ENCODE measurements at places on chromosomes 3 and 15.

GRCh38 chr3:17645074-17645698, 97.2 kb downstream of the TBC1D5 start:
- H3K27ac ChIP-seq = no peak overlapping the region
- no peak overlapping the region for H3K4me3 ChIP-seq
- peaks cover 2% of the 10 kb centered on the region for H3K4me1 ChIP-seq
- DNase-seq = peak; percentile 69
- no peaks in the 10 kb centered on the region for H3K36me3 ChIP-seq

GRCh38 chr3:106332884-106333283, 464.1 kb upstream of the CBLB start:
- no peaks in the 10 kb centered on the region for H3K4me1 ChIP-seq
- H3K4me3 ChIP-seq = no peak overlapping the region
- H3K27me3 ChIP-seq = no peaks in the 10 kb centered on the region
- no peak for DNase-seq
- no peaks in the 10 kb centered on the region for H3K36me3 ChIP-seq

GRCh38 chr3:30675006-30675405, 68.6 kb downstream of the TGFBR2 start:
- peaks cover 2% of the 10 kb centered on the region for H3K4me1 ChIP-seq
- H3K36me3 ChIP-seq = peaks cover 2% of the 10 kb centered on the region
- no peak overlapping the region for H3K27ac ChIP-seq
- H3K27me3 ChIP-seq = no peaks in the 10 kb centered on the region
- no peak for DNase-seq

GRCh38 chr15:40037721-40038120, 1.3 kb downstream of the SRP14 start:
- H3K36me3 ChIP-seq = peaks cover 7% of the 10 kb centered on the region
- H3K4me3 ChIP-seq = peak overlapping the region; percentile 90
- H3K27me3 ChIP-seq = no peaks in the 10 kb centered on the region
- H3K4me1 ChIP-seq = peaks cover 3% of the 10 kb centered on the region
- H3K27ac ChIP-seq = no peak overlapping the region
- no peak for DNase-seq

DNA sequence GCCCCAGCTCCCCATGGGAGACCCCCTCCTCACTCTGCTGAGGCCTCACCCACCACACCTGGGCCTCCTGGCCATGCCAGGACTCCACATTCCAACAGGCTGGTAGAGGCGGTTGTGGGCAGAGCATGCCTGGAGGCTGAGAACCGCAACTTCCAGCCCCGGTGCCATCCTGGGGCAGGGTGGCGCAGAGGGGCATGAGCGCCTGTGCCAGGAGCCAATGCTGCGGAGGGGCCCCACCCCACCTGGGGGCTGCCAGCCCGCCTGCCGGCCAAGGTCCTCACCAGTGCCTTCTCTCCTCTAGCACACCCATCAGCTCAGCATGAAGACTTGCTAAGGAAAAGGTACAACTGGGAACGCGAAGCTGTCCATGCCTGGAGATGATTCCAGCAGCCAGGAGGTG, 34.3 kb upstream of the SLC6A6 start:
- no peak overlapping the region for H3K4me3 ChIP-seq
- no peaks in the 10 kb centered on the region for H3K27me3 ChIP-seq
- H3K4me1 ChIP-seq = peaks cover 4% of the 10 kb centered on the region
- H3K36me3 ChIP-seq = no peaks in the 10 kb centered on the region
- H3K27ac ChIP-seq = no peak overlapping the region
- DNase-seq = no peak

DNA sequence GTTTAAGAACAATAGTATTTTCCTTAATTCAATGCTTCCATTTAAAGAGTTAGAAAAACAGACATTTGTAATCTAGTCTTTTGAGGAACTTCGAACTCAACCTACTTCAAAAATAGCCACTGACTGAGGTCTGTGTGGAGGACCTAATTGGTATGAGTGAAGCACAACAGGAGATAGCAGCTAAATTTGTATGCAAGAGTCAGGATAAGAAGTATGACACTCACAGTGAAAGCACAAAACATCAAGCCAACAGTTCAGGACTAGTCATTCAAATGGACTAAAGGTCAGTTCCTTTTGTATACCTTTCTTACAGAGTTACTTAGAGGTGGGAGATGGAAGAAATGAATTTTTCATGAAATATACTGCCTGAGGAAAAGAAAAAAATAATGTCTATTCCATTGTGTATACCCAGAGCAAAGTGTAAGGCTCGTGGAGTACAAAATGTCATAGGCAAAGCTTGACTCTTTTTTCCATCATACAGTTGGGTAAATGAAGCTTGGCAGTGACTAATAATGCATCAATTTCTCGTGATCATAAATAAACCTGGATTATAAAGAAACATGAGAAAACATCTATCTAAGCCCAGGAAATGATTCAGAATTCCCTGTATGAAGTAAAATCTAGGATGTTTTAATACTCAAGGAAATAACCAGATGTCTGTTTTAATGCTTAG, 1005.2 kb upstream of the CADM2 start:
- no peaks in the 10 kb centered on the region for H3K4me1 ChIP-seq
- H3K27me3 ChIP-seq = no peaks in the 10 kb centered on the region
- no peak overlapping the region for H3K4me3 ChIP-seq
- no peaks in the 10 kb centered on the region for H3K36me3 ChIP-seq
- no peak for DNase-seq
- H3K27ac ChIP-seq = no peak overlapping the region

- H3K4me3 ChIP-seq = no peak overlapping the region
- peak overlapping the region; percentile 30 for H3K27ac ChIP-seq
- no peak for DNase-seq
- H3K4me1 ChIP-seq = peaks cover 8% of the 10 kb centered on the region
Measured at GRCh38 chr3:11601446-11602238, 42.1 kb downstream of the VGLL4 start.

DNA sequence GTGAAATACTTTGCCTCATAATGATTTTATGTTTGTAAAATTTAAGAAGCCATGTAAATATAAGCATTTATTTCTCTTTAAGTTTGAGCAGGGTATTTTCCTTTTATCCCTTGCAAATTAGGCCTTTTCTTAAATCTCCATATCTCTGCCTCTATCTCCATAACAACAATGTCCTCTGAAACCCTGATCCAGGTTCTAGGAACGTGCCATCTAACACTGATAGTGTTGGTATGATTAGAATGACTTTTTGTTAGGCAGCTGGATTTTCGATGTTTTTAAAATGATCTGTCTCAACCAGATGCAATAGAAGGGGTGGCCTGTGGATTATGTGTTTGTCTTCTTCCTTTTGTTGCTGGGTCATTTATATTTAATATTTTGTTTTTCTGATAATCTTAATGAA, 77.9 kb downstream of the TRPC1 start:
- no peaks in the 10 kb centered on the region for H3K27me3 ChIP-seq
- no peaks in the 10 kb centered on the region for H3K36me3 ChIP-seq
- H3K4me3 ChIP-seq = no peak overlapping the region
- no peaks in the 10 kb centered on the region for H3K4me1 ChIP-seq

- no peak within 1 kb of the TSS for H3K4me3 ChIP-seq
- no peak for DNase-seq
- H3K27ac ChIP-seq = no peak within 1 kb of the TSS
- no peaks in the 10 kb centered on the region for H3K36me3 ChIP-seq
- no peaks in the 10 kb centered on the region for H3K27me3 ChIP-seq
- H3K4me1 ChIP-seq = no peaks in the 10 kb centered on the region
Measured at GRCh38 chr15:44956388-44956787, at the start of gene TERB2. Gene TERB2, plus strand, starts transcription at chr15:44956687. Its CDS starts 32 bp downstream, at chr15:44956719.

- H3K27me3 ChIP-seq = no peaks in the 10 kb centered on the region
- no peaks in the 10 kb centered on the region for H3K36me3 ChIP-seq
- H3K4me1 ChIP-seq = no peaks in the 10 kb centered on the region
- H3K27ac ChIP-seq = no peak overlapping the region
- no peak for DNase-seq
Measured at GRCh38 chr3:30426293-30426993, 180.0 kb upstream of the TGFBR2 start.

DNA sequence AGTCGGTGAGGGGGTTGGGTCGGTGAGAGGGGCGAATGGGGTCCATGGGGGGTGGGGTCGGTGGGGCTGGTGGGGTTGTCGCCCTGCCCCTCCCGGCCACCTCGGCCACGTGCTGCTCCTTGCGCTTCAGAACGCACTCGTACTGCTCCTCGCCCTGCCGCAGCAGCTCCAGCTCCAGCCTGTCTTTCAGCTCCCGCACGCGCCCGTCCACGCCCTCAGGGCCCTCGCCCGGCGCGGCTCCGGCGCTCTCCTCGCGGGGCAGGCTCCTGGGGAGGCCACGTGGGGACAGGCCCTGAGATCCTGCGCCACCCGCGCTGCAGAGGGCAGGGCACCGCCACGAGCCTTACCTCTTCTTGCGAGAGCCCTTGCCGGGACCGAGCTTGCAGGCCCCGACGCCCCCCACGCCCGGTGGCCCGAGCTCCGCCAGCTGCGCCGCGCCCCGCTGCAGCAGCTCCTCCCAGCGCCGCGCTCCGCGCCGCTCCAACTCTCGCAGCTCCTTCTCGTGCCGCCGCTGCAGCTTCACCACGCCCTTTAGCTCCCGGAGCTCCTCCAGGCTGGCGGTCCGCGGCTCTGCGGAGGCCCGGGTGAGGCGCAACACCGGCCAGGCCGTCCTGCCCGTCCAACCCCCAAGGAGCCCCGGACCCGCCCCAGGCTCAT, 8.2 kb upstream of the ANKRD63 start:
- H3K27ac ChIP-seq = no peak overlapping the region
- peak; percentile 79 for DNase-seq
- H3K4me3 ChIP-seq = no peak overlapping the region
- no peaks in the 10 kb centered on the region for H3K4me1 ChIP-seq
- H3K27me3 ChIP-seq = no peaks in the 10 kb centered on the region

Data from kidney (tissue), 22 donors.